ENCODE measurements at places on chromosomes 7 and 10.
A peak's percentile ranks its signal among the peaks of the same experiment; 100 is the strongest.

GRCh38 chr10:101803511-101803910, 14.7 kb downstream of the OGA start:
- DNase-seq, result no peak

- DNase-seq, result no peak
Measured at GRCh38 chr7:88020953-88021665, 87.1 kb downstream of the ADAM22 start.

- no peak for DNase-seq
Measured at GRCh38 chr10:78543031-78543748, 509.5 kb downstream of the RPS24 start.

DNA sequence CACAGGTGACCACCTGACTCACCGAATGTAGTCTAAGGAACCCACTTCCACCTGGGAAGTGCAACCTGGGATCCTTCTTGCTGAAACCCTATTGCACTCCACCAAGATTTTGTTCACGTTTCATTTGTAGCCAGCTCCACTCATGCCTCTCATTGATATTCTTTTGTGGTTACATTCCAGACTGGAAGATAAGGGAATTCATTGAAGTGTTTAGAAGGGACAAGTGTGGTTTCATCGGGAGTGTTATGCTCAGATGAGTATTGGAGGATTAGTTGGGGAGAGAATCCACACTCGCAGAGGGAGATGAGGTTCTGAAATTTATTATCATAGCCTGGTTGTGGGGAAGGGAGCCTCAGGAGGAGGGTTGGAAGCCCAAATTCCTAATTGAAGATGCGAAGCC, 320.4 kb downstream of the KCNMA1 start:
- DNase-seq, result no peak

DNA sequence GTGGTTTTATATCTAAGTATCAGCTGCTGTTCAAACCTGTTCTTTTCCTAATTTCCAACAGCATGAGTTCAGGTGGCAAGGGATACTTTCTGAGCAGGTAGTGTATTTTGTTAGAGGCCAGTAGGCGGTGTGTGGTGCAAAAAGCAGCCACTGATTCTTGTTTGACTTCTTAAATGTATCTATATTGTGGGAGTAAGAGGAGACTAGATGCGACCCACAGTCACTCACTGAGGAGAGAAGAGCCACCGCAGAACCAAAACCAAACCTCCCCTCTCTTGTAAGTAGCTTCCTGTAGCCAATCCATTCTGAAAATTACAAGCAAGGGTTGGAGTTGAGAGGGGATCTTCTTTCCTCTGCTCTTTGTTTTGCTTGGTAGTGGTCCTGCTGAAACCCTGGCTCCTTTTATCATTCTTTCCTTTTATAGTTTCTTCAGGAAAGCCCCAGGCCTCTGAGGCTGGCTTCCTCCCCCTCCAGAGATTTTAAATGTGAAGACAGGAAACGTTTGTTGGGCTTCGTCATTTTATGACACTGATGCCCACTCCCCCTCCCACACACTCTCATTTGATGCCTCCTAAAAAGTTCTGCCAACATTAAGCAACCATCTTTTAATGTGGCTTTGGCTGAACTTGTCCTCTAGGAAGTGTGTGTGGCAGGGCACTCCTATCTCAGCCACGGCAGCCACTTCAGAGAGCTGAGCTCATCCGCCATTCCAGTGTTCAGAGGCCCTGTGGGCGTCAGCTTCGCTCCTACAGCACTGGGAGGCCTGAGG, 566.0 kb downstream of the SUGCT start:
- DNase-seq, result peak; percentile 44

DNA sequence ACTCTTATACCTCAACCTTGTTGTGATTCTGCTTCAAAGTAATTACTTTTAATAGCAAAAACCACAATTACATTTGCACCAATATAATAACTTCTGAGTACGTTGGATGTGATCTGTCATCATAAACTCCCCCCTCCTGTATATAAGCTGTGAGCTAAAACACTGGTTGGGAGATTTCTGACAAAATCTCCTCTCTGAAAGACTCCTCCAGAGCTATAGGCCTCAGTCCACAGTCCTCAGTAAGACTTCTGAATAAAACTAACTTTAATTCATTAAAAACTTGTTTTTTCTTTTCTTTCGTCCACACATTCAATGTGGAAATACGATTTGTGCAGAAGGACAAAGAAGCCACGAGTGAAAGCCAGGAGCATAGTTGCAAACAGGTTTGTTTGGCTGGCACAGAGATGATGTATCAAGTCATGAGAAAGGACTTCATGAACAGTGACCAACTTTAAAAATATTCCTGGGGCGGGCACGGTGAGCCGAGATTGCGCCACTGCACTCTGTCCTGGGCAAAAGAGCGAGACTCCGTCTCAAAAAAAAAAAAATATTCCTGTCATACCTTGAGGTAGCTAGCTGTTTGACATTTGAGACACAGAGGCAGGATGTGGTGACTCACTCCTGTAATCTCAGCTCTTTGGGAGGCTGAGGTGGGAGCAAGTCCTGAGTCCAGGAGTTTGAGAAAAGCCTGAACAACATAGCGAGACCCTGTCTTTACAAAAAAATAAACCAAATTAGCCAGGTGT, 91.1 kb upstream of the ARHGAP21 start:
- no peak for DNase-seq

- DNase-seq, result peak; percentile 26
Measured at GRCh38 chr10:67697724-67698131, 1.7 kb upstream of the CTNNA3 start.

GRCh38 chr10:7491949-7492659, 81.3 kb upstream of the SFMBT2 start:
- DNase-seq, result no peak

DNA sequence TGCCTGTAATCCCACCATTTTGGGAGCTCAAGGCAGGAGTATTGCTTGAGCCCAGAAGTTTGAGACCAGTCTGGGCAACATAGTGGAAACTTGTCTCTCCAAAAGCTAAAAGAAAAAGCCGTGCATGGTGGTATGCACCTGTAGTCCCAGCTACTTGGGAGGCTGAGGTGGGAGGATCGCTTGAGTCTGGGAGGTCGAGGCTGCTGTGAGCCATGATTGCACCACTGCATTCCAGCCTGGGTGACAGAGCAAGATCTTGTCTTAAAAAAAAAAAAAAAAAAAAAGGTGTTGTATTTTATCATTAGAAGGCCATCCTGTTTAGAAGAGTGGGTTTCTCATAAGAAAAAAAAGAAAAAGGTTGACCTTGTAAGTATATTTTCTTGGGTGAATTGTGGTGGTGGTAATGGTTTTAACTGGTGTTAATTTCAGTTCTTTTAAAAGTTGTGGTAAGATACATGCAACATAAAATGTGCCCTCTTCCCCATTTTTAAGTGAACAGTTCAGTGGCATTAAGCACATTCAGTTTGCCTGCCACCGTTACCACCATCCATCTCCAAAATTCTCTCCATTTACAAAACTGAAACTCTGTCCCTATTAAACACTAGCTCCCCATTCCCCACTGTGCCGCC, 34.7 kb downstream of the GRIFIN start:
- no peak for DNase-seq

Data from activated T-cell treated with anti-CD3 and anti-CD28 coated beads, Interleukin-2, amount 50 U/mL, for 72 hours (primary cell).